ENCODE measurements at places on chromosomes 4 and X. TPM values are rescaled to one million over a fixed set of nuclear protein-coding genes. Genes with fewer than 3 reads are reported as not detected.

DNA sequence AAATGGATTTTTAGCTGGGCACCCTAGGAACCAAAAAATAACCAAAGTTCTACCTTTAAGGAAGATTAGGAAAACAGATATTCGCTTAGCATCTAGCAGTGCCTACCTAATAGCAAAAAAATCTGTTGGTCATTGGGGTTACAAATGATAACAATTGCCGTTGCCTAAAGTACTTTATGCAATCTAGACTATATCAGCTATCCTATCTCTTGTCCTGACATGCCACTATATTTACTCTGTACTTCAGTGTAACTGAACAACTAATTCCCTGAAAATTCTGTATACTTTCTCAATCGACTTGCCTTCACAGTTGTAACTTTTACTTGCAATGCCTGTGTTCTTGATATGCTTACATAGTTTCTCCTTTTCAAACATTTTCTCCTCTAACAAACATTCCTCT, 282.9 kb upstream of the PCDH7 start:
- no peak for DNase-seq

Gene SPP1
- total RNA-seq = 3.7 TPM

DNA sequence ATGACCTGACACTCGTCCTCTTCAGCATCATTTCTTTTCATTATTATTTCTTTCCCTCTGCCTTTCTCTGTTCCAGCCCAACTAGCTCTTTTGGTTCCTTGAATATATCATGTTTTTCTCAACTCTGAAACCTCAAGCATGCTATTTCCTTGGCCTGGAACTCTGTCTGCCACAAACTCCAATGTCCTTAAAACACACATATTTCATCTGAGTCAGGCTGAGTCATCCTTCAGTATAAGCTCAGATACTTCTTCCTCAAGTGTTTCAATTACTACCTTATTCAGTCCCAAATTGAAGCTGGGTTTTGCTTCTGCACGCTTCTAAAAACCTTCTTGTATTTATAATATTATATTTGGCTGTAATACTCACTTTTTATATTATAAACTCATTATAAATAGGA, 424.2 kb downstream of the PDGFC start:
- DNase-seq = no peak

DNA sequence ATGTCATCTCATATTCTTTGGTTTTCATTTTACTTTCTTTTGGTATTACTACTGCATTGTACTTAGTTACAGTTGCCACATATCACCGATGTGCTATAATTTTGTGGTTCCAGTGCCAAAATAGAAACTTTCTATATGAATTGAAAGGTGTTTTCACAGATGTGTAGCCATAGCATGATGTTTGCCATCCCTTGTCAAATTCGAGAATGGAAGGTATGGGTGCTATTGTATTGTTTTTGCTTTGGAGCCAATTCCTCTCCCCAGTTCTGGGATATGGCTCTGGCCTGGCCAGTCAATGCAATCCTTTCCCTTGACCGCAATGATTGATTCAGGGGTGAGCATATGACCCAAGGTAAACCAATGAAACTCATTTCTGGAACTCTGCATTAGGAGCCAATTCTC, 86.2 kb upstream of the RPS6KA3 start:
- no peak for DNase-seq
